ENCODE measurements at places on chromosomes 16 and 17.

DNA sequence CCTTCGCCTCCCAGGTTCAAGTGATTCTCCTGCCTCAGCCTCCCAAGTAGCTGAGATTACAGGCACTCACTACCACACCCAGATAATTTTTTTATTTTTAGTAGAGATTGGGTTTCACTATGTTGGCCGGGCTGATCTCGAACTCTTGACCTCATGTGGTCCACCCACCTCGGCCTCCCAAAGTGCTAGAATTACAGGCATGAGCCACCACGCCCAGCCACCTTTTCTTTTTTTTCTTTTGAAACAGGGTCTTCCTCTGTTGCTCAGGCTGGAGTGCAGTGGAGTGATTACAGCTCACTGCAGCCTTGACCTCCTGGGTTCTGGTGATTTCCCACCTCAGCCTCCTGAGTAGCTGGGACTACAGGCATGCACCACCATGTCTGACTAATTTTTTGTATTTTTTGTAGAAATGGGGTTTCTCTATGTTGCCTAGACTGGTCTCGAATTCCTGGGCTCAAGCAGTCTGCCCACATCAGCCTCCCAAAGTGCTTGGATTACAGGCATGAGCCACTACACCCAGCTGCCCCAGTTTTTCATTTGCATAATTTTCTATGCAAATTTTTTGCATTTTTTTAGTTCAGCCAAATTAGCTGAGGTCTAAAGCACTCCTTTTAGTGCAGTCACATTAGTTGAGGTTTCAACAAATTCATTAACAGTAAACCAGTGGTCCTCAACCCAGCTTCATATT lies 11.3 kb downstream of the WWP2 start:
- peak; percentile 17 for ATAC-seq

DNA sequence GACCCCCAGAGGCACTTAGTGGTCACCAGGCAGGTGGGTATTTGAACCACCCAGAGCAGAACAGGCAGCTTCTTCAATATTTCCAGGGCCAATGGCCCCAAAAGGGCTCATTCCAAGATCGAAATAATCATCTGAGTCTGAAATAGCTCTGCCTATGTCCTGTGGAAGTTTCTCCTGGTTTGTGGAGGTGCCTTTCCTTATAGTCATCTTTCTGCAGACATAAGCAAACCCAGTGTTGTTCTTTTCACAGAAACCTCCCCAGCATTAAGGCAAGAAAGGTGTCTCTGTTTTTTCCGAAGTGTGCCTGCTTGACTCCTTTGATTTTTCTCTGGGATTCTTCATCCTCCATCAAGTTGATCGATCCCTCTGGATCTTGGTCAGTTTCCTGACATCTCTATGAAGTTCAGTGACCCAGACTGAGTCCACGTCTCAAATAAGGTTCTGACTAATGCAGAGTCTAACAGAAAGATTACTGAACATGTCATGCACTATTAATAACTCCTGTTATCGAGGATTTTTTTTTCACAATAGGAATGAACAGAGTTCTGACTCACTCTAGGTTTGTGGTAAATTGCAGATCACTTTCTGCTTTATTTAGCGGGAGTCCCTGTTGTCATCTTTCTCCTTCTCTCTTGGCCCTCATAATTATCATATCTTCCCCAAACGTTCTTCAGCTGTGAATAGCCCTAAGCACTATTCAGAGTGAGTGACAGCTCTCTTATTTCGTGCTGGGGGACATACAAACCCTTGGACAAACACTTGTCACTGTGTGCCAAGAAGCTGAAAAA lies 1.5 kb downstream of the LRRC3C start:
- peak; percentile 33 for ATAC-seq

- ATAC-seq: no peak
Observed at GRCh38 chr16:58042886-58043515, 17.4 kb downstream of the MMP15 start.

DNA sequence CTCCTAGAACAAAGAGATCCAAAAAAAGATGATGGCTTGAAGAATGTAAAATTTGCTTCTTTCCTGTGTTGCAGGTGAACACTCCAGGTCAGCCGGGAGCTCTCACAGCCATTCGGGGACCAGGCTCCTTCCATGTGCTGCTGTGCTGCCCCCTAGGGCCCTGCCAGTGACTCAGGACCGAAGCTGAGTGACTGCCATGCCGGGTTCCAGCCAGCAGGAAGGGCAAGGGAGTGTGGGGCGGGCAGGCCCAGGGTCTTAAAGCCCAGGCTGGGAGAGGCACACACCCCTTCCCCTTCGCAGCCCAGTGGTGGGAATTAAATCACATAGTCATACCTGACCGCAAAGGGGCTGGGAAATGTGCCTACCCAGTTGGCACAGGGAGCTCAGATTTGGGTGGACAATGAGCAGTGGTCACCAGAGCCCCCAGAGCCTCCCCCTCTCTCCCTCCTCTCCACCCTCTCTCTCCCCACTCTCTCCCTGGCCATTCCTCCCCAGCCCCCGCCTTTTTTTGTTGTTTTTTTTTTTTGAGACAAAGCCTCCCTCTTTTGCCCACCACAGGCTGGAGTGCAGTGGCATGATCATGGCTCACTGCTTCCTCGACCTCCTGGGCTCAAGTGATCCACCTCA lies 11.5 kb downstream of the EPOP start:
- ATAC-seq: peak; percentile 78

DNA sequence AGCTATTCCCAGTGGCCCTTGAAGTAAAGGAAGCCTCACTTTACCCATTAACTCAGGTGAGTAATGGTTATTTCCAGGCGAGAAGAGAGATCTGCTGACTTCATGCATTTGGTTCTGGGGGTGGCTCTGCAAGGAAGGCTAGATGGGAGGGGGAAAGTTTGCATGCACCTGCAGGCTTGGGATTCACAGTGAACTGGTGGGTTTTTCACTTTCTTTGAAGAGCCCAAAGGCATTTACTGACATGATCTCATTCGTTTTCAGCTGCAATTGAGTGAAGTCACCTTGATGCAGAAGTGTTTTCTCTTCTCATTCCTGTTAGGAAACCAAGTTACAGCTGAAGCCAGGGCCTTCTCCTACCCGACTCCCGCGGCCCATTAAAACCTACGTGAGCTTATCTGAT lies 131.0 kb upstream of the N4BP1 start:
- ATAC-seq: no peak

GRCh38 chr16:21166561-21166961 lies 8.1 kb downstream of the LDAF1 start:
- no peak for ATAC-seq

DNA sequence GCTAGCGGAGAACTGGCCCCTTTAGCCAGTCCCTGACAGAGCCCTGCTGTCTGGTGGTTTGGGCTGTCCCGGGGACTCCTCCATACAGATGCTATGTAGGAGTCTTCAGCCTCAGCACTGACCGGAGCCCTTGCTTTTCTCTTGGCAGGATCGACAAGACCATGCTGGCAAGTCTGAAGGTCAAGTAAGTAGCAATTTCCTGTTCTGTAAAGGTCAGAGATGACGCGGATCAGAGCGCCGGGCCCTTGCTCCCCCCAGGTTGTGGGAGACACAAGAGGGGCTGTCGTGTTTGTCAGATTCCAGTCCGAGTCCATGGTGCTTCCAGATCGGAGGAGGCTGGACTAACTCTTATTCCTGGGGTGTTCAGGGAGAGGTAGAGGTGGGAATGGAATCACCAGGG lies 4.1 kb downstream of the RAP1GAP2 start:
- no peak for ATAC-seq

- ATAC-seq: no peak
Observed at GRCh38 chr16:84438971-84439696, 65.3 kb downstream of the MEAK7 start.

- ATAC-seq: no peak
Observed at GRCh38 chr16:84803146-84803545, 16.6 kb upstream of the CRISPLD2 start.

GRCh38 chr16:3541527-3542155 lies 35.6 kb downstream of the NLRC3 start:
- no peak for ATAC-seq

GRCh38 chr16:8683640-8684039 lies 9.2 kb downstream of the ABAT start:
- no peak for ATAC-seq

DNA sequence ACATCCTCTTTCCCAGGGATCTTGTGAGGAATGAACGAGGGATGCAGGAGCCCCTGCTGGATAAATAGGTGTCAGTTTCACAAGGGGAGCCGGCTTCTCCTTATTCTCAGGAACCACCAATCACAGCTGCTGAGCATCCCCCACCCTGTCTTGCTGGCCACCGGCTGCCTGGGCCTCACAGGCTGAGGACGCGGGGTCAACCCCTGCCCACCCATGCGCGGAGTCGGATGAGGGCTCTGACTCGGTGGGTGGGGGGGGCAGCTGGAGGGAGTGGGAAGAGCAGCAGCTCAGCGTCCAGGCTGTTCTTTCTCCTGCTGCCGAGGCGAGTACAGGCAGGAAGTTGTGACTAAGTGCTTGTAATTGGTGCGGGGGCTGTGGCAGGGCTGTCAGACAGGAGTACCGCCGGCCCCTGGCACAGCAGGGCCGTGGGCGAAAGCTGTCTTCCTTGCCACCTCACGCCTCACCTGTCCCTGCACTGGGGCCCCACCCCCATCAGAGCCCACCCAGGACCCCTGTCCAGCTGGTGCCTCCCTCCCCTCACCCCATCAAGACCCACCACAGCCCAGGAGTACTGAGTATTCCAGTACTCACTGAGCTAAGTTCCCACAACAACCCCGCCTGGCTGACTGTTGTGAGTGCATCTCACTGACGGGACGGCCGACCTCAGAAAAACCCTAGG lies 11.0 kb upstream of the DPEP1 start:
- ATAC-seq: peak; percentile 97

GRCh38 chr17:75267153-75267410 lies 3.9 kb downstream of the MIF4GD start:
- no peak for ATAC-seq

- ATAC-seq: no peak
Observed at GRCh38 chr17:40529991-40530390, 28.6 kb upstream of the TNS4 start.

GRCh38 chr17:27888945-27889344 lies 4.2 kb downstream of the LYRM9 start:
- no peak for ATAC-seq

GRCh38 chr16:5589812-5590373 lies 492.3 kb upstream of the EEF2KMT start:
- ATAC-seq: no peak

- no peak for ATAC-seq
Observed at GRCh38 chr17:72008236-72008876, 112.5 kb upstream of the SOX9 start.

DNA sequence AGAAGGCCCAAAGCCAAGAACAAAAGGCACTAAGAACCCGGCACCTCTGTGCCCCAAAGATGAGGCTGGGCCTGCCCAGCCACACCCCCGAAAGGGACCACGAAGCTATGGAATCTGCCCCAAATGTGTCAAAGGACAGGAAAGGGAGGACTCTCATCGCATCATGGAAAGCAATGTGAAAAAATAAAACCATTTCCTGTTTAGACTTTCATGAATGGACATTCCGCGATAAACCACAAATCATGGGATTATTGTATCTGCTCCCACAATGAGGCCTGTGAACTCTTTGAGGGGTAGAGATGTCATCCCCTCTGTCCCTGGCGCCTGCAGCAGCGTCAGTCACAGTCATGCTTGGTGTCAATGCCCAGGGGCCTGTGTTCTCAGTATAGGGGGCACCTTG lies 135.0 kb downstream of the COPRS start:
- no peak for ATAC-seq

DNA sequence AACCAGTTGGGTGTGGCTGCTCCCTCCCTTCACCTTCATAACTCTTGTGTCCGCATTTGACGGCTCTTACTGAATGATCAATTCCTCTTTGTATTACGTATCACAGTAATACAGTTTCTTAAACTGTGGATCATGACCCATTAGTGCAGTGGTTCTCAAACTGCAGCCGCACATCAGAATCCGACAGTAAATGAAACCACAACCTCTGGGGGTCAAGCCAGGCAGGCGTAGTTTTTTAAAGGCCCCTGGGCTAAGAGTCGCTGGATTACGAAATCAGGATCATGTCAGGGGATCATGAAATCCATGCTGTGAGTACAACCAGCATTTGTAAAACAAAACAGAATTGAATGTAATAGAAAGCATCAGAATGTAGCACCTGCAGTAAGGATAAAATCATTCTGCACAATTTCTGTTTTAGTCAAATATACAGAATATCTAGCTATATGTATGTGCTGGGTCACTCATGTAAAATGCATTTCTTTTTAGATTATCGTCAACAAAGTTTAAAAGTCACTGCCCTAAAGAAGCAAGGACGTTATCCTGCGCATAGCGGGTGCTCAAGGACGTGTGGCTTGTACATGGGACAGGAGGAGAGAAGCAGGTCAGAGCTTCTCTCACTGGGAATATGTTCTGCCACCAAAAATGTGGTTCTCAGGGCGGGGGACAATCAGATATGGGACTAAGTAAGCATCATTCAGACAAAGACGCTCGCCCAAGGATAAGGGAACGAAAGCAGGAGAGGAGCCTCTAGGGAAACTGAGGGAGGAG lies 113.1 kb downstream of the ZFHX3 start:
- no peak for ATAC-seq

- no peak for ATAC-seq
Observed at GRCh38 chr16:55468352-55468990, 10.5 kb upstream of the MMP2 start.

DNA sequence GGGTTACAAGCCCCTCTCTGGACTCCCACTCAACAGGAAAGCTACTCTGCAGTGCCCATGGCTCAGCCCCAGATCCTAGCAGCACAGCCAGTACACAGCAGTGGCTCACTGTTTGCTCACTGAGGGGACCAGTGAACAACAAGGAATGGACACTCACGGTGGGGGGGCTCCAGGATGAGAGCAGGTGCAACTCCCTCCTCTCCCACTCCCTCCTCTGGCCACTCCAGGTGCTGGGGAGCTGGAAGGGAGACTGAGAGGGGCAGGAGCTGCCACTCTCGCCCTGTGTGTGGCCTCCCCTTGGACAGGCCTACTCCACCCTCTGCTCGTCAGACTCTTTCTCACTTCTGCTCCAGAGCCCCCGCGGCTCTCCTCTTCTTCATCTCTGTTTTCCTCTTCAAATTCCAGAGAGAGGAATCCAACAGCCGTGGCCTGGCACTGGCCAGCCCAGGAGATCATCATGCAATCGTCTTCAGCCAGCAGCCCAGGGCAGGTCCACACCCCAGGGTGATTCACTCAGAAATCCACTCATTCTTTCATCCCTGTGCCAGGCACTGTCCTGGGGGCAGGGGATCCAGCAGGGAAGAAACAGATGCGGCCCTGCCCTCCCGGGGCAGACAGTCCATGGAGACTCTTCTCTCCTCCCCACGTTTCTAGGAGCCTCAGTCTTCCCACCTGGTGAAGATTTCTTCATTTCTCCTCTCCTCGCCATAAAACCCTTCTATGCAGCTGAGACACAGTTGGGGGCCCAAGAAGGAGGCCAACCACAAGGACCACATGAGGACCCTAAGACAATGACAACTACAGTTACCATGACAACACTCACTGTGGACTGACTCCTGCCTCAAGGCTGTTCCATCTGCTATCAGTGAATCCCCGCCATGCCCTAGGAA lies 30.7 kb downstream of the CFAP20 start:
- ATAC-seq: no peak

Measured in activated T-helper 17 cell treated with anti-CD3 and anti-CD28 coated beads, Interleukin-2, amount 50 U/mL, for 72 hours (primary cell).